Lung (tissue), 17 donors: ENCODE measurements at places on chromosomes 1 and 21. TPM values are rescaled to one million over a fixed set of nuclear protein-coding genes. Genes with fewer than 3 reads are reported as not detected.

- H3K36me3 ChIP-seq = no peaks in the 10 kb centered on the region
- H3K4me1 ChIP-seq = no peaks in the 10 kb centered on the region
- no peak for DNase-seq
- no peak overlapping the region for H3K27ac ChIP-seq
- no peak overlapping the region for H3K4me3 ChIP-seq
- H3K27me3 ChIP-seq = no peaks in the 10 kb centered on the region
Observed at GRCh38 chr1:172246521-172247390, 173.7 kb upstream of the C1orf105 start.

DNA sequence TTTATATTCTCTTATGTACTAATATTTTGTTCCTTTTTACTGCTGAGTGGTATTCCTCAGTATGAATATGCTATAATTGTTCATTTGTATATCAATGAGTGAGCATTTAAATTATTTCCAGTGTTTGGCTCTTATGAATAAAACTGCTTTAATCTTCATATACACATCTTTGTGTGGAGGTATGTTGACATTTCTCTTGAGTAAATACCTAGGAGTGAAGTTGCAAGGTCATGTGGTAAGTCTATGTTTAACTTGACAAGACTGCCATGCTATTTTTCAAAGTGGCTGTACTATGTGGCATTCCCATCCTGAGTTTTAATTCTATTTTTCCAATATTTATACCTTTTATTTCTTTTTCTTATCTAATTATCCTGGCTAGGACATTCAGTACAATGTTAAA lies 124.2 kb downstream of the ADSS2 start:
- H3K27me3 ChIP-seq = no peaks in the 10 kb centered on the region
- no peak overlapping the region for H3K27ac ChIP-seq
- no peaks in the 10 kb centered on the region for H3K36me3 ChIP-seq
- H3K4me1 ChIP-seq = peaks cover 7% of the 10 kb centered on the region
- no peak overlapping the region for H3K4me3 ChIP-seq

- H3K4me3 ChIP-seq = no peak overlapping the region
- no peak for DNase-seq
- no peak overlapping the region for H3K27ac ChIP-seq
- no peaks in the 10 kb centered on the region for H3K36me3 ChIP-seq
- no peaks in the 10 kb centered on the region for H3K27me3 ChIP-seq
- H3K4me1 ChIP-seq = no peaks in the 10 kb centered on the region
Observed at GRCh38 chr1:157302199-157302497, 164.0 kb upstream of the ETV3 start.

GRCh38 chr1:923131-923990 lies at the start of gene SAMD11:
Gene SAMD11, plus strand, starts transcription at chr1:923923. Its CDS starts 509 bp downstream, at chr1:924432.
- no peaks in the 10 kb centered on the region for H3K27me3 ChIP-seq
- DNase-seq = peak; percentile 95
- H3K27ac ChIP-seq = no peak within 1 kb of the TSS
- no peaks in the 10 kb centered on the region for H3K36me3 ChIP-seq
- H3K4me1 ChIP-seq = peaks cover 28% of the 10 kb centered on the region

- DNase-seq = no peak
- H3K27me3 ChIP-seq = no peaks in the 10 kb centered on the region
- H3K36me3 ChIP-seq = peaks cover 11% of the 10 kb centered on the region
- H3K4me3 ChIP-seq = no peak overlapping the region
- no peaks in the 10 kb centered on the region for H3K4me1 ChIP-seq
Observed at GRCh38 chr1:110060034-110060661, 10.3 kb downstream of the ALX3 start.

OR2L13 gene
- not detected for total RNA-seq

SYT14 gene
- 0.23 TPM for total RNA-seq
